ENCODE measurements at places on chromosomes 4 and X.

GRCh38 chrX:8191022-8191421 lies 20.0 kb upstream of the VCX2 start:
- no peak for DNase-seq

- DNase-seq, result no peak
Measured at GRCh38 chr4:168667376-168667775, 170.5 kb downstream of the PALLD start.

- no peak for DNase-seq
Measured at GRCh38 chr4:102518703-102519131, 17.6 kb downstream of the NFKB1 start.

- DNase-seq, result no peak
Measured at GRCh38 chr4:28146191-28146590, 1285.5 kb downstream of the STIM2 start.

- no peak for DNase-seq
Measured at GRCh38 chrX:56963377-56963776, 32.0 kb downstream of the SPIN3 start.

DNA sequence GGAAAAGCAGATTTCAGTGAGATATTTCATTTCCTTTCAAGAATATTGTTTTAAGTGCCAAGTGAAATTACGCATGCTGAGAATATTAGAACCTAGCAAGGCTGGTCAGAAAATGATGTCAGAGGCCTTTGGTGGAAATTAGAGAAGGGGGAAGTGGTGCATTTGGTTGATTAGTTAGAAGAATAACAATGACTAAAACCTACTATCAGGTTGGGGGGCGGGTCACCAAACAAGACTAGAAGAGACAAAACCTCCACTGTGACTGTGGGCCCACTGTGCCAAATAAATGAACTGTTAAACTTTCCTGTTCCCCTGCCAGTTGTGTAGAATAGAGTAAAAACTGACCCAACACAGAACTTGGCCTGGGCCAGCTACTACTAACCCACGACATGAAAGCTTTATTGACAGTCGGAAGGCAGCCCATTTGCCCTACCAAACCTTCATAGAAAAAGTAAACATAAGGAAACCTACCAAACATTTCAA lies 2.9 kb downstream of the RAPGEF2 start:
- DNase-seq, result no peak

DNA sequence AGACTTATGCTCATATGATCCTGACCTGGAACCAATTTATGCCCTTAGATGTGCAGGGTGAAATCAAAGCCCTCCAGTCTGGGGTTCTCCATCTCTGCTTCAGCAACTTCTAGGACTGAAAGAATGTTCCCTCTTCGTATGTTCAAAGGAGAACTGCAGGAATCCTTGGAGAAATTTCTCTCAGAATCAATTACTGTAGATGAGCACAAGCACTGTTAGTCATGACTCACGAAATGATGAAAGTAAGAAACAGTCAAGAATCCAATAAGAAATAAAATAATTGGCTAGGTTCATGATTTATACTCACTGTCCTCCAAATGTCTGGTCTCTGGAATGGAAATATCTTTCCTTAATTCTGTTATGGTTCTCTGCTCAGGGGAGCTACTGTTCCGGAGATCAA lies 348.2 kb downstream of the PDGFC start:
- no peak for DNase-seq

GRCh38 chrX:40734971-40735324 lies 394 bp downstream of the MED14 start:
- DNase-seq, result no peak

- no peak for DNase-seq
Measured at GRCh38 chr4:40192114-40193015, 4.5 kb upstream of the RHOH start.

DNA sequence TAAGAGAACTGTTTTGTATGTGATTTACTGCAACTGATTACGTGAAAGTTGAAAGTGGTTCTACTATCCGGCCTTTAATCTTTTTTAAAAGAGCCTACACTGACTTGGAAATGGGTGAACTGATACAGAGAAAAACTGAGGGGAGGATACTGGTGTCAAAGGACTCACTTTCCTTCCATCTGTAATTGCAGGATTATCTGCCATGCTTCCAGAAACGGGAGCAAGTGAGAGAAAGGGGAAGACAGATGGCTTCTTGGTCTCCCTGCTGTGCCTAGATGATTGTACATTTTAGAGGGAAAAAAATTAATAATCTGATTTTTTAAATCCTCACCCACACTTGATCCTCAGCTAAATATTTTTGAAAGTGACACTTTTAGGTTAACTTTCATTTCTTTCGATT lies 88.3 kb upstream of the GRID2 start:
- no peak for DNase-seq

DNA sequence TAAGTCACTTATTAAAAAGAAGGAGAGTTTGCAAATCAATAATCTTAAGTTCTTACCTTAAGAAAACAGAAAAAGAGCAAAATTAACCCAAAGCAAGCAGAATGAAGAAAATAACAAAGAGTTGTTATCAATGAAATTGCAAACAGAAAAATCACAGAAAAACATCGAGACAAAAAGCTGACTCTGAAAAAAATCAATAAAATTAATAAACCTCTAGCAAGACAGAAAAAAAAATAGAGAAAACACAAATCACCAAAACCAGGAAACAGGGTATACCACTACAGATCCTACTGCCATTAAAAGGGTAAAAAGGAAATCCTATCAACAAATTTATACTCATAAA lies 17.3 kb upstream of the RBM41 start:
- DNase-seq, result no peak

GRCh38 chrX:31237189-31237588 lies 165.3 kb upstream of the FTHL17 start:
- no peak for DNase-seq

GRCh38 chrX:129831091-129831885 lies 12.4 kb downstream of the ZDHHC9 start:
- peak; percentile 45 for DNase-seq

- no peak for DNase-seq
Measured at GRCh38 chr4:150323406-150324325, 245.4 kb downstream of the DCLK2 start.

DNA sequence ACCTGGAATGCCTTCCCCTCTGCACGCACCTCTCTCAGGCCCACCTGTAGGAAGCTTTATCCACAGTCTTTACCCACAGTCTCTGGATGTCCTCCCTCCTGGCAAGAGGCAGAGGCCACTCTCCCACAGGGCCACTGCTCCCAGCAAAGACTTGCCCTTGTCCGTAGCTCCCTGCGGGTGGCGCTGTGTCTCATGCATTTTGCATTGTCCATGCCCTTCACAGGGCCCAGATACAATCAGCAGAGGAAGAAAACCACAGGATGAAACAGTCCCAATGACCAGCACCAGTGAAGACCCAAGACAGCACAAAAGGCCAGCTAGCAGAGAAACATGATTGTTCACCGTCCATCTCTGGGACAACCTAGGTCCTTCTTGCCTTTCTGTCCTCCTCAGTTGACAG lies 2.1 kb upstream of the NSG1 start:
- no peak for DNase-seq

- DNase-seq, result no peak
Measured at GRCh38 chr4:155444721-155445120, 68.0 kb upstream of the MAP9 start.

DNA sequence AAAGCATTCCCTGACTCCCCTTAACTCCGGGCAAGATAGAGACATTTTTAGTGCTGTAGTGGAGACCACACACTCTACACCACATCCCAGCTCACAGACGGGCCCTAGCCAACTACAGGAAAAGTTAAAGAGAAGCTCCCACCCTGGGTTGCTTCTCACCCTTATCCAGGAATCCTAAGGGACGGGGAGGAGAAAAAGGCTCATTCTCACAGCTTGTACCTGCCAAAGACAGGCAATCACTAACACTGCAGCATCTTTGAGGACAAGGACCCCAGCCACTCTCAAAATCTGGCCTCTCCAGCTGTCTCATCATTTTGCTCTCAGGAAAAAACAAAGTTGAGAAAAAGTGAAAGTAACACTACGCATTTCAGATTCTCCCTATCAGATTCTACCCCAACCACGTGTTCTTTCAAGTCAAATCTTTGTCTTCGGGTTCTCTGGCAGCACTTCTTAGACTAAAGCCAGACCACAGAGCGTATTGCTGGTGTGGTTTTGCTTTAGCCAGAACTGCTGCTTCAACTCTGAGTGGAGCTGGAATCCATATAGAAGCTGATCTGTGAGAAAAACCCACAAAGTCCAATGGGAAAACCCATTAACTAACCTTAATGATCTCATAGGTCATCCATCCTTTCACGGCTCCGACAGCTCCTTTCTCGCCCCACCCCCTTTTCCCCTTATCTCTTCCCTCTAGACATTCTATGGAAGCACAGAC lies 605.9 kb upstream of the DIPK2B start:
- DNase-seq, result no peak

GRCh38 chrX:132184871-132185270 lies 34.4 kb downstream of the RAP2C start:
- no peak for DNase-seq

- DNase-seq, result no peak
Measured at GRCh38 chr4:37367901-37368300, 123.4 kb downstream of the NWD2 start.

GRCh38 chr4:55560096-55560495 lies 13.4 kb upstream of the CLOCK start:
- no peak for DNase-seq

GRCh38 chr4:19522966-19523365 lies 728.7 kb upstream of the SLIT2 start:
- DNase-seq, result no peak

DNA sequence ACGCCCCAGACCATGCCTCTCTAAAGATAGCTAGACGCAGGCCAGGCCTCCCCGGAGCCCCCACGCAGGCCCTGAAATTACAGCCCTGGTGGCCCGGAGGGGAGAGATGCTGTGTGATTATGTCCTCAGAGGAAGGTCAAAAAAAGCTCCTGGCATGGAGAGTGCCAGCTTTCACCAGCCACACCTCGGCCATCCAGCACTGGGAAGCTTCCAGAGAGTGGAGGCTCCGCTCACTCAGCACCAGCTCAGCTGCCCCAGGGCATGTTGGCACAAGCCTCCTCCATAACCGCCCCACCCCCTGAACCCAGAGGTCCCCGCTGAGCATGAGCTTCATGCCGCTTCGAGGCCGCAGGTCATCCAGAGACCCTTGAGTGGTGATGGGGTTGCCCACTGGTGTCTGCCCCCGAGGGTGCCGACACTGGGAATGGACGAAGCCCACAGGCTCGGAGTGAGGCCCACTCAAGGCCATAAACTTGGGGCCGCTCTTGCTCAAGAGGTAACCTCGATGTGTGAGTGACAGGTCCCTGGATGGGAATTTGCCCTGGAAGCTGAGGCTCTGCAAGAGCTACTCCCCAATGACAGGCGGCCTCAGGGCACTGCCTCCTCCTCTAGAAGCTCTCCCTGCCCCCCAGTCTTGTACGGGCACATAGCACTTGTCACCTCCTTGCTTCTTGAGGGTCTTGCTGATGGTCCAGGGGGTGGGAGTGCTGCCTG lies 4.4 kb upstream of the BGN start:
- no peak for DNase-seq

DNA sequence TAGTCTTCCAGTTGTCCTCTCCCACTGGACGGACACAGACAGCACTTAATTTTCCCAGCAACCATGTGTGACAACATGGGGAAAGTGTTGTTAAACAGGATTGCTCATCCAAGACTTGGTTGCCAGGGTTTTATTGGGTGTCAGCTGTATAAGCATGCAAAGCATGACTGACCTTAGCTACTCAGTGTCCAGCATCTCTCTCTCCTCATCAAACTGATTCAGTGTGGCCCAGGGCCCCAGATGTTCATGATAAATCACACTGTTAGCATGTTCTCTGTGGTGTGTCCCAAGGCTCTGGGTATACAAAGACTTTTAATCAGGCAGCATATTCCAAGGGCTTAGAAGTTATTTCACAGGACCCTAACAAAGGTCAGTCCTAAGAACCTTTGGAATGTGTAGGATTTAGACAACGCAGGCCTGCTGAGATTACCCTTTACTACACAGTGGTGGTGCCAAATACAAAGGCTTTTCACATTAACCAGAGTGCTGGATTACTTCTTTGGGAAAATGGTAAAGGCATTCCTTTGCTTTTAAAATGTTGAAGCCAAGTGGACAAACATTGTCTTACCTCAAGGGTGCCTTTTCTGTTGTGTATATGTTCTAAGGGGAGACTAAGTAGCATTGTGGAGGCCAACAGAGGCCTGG lies 213.3 kb downstream of the GLUD2 start:
- DNase-seq, result no peak

- DNase-seq, result no peak
Measured at GRCh38 chrX:118493016-118493415, 2.6 kb upstream of the DOCK11 start.

GRCh38 chrX:68596871-68597270 lies 50.6 kb upstream of the STARD8 start:
- DNase-seq, result no peak

DNA sequence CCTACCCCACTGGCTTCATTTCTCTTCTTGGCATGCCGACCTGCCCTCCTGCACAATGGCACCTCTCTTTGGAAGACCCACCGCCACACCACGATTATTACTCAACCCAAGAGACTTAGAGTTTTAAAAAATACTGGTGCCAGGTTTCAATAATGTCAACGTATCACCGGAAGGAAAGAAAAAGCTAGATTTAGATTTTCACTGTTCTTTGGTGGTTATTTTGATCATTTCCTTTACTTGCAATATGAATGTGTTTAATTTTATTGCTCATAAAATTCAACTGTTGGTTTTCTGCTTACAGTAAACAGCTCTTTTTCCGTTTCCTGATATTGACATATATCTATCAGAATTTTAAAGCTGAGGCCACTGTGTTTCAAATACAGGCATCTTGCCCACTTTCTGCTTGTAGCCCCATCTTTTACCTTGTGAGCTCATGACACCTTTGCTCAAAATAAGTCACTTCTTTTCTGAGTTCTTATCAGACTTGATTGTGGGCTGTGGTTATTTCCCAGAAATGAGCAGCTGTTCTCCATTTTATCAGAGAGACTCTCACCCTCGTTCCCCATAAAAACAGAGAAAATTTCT lies 439.1 kb downstream of the INPP4B start:
- no peak for DNase-seq

DNA sequence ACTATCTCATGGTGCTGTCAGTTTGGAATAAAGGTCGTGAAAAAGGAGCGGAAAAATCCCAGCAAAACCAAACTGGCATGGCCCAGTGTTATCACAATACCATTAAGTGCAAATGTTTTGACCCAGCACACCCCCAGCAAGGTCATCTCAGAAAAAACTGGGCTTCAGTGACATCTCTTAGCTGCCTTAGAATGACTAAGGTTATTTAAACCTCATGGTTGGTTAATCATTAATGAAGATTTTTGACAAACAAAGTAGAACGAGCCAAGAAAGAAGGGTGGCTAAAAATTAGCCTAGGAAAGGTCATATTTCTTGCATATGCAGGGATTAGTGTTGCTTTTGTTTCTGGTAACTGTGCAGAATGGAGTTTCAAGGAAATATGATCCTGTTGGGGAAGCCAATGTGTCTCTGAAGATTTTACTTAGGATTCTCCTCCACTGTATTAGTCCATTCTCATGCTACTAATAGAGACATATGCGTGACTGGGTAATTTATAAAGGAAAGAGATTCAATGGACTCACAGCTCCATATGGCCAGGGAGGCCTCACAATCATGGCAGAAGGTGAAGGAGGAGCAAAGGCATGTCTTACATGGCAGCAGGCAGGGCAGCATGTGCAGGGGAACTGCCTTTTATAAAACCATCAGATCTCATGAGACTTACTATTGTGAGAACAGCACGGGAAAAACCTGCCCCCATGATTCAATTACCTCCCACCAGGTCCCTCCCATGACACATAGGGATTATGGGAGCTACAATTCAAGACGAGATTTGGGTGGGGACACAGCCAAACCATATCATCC lies 83.5 kb downstream of the CHRNA9 start:
- DNase-seq, result no peak

- no peak for DNase-seq
Measured at GRCh38 chr4:152534541-152535359, 1.1 kb downstream of the FBXW7 start.
